ENCODE measurements at places on chromosomes 13 and 19. TPM values are rescaled to one million over a fixed set of nuclear protein-coding genes. Genes with fewer than 3 reads are reported as not detected.

The CAMSAP3 gene
- not detected for total RNA-seq

The PSG7 gene
- total RNA-seq = not detected

The SHISA7 gene
- 0.85 TPM for total RNA-seq

The ZNF439 gene
- total RNA-seq = 2.3 TPM

The FBXO27 gene
- 144 TPM for total RNA-seq

The N4BP2L1 gene
- total RNA-seq = 27.2 TPM

The PPM1N gene
- 2.2 TPM for total RNA-seq

The TNFRSF19 gene
- 0.85 TPM for total RNA-seq

The ZNF8 gene
- 6.0 TPM for total RNA-seq

The CACNG8 gene
- total RNA-seq = 0.32 TPM
